Frontal cortex (tissue), 4 donors: ENCODE measurements at places on chromosomes 4 and X.

DNA sequence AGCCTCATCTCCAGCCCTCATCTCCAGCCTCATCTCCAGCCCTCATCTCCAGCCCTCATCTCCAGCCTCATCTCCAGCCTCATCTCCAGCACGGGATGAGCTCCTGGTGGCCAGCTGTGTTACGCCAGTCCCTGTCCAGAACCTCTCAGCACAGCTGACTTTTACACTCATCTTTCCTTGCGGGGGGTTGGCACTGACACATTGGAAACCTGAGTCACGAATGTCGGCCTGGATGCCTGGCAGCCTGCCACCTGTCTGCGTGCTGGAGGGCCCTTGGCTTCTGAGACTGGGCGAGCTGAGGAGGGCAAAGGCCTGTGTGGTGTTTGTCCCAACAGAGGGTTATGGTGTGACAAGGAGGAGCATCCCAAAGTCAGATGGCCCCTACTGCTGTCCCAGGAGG lies 66.1 kb upstream of the HGFAC start:
- DNase-seq, result no peak

DNA sequence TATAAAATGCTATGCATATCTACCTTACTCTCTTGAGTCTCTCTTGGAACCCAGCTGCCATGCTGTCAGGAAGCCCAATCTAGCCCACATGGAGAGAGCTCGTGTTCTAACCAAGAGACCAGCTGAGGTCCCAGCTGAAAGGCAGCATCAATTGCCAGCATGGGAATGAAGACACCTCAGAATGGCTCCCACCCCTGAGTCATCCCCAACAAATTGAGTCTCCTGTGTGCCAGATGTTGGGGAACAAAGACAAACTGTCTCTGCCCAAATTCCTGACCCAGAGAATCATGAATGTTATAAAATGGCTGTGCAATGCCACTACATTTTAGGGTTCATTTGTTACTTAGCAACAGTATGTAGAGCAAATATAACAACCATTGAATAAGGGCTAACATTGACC lies 105.2 kb upstream of the STX18 start:
- DNase-seq, result no peak

DNA sequence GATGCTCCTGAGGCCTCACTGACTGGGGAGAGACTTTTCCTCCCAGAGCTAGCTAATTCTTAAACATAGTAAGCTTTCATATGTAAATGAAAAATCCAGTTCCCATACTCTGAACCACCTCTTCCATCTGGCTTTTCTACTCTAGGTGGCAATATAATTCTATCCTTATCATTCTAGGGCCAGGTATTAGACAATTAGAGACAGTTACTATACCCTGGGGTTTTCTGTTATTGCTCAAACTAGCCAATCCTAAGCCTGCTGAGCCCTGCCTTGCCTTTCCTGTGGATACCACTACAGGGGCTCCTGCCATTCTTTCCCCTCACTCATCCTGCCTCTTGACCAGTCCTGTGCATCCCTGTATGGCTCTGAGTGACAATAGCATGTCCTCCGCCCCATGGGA lies 552.0 kb downstream of the STIM2 start:
- DNase-seq, result no peak

GRCh38 chr4:100823993-100824323 lies 306.1 kb upstream of the EMCN start:
- no peak for DNase-seq

- DNase-seq, result no peak
Measured at GRCh38 chrX:12330841-12331240, 192.6 kb downstream of the FRMPD4 start.

DNA sequence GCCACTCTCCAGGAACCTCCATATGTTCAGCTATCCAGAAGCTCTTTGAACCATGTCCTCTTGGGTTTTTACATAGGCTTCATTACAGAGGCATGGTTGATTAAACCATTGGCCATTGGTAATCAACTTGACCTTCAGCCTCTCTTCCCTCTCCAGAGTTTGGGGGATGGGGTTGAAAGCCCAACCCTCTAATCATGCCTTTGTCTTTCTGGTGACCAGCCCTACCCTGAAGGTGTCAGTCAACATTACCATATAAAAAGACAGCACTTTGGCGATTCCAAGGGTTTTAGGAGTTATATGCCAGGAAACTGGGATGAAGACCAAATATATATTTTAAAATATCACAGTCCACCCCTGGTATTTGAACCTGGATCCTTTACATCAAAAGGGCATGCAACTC lies 222.5 kb downstream of the CHIC1 start:
- no peak for DNase-seq

GRCh38 chr4:150325872-150326271 lies 247.6 kb downstream of the DCLK2 start:
- DNase-seq, result no peak
